NCI-H187 (cell line): ENCODE measurements at places on chromosomes 11 and 22.

DNA sequence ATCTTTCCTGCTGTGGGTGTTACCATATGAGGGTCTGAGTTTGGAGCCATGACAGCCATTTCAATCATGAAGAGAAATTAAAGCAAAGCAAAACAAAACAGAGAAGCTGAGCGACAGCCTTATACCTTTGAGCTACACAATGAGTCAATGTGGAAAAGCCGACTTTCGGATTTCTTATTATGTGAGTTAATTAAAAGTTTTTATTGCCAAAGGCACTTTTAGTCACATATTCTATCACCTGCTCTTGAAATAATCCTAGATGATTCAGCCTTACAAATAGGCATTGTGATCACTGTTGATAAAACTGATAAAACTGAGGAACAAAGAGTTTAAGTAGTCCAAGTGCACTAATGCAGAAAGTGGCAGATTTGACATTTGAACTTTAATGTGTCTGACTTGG, 381.9 kb upstream of the TENM4 start:
- no peak for DNase-seq

DNA sequence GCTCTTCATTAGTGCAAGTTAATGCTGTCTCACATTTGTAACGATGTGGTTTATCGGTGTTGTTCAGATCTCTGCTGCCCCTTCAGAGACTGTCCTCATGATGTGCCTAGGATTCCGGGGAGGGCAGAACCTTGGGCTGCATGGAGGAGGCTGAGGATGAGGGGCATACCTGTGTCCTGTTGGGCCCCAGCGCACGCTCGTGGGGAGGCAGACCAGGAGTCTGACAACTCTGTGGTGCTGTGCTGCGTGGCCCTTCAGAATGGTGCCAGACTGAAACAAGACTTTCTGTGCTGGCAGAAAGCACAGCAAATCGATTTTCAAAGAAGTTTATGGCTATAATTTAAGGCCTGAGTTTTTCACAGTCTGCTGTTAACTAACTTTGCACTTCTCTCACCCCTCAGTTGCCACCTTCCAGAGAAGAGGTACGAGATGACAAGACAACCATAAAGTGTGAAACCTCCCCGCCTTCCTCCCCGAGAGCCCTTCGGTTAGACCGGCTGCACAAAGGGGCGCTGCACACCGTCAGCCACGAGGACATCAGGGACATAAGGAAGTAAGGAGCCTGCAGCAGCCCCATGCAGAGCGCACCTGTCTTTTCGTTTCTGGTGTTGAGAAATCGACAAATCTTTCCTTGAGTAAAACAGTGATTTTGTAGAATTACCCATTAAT, 44.3 kb upstream of the CTTN start:
- no peak for DNase-seq

GRCh38 chr11:66294626-66295620, 3.2 kb downstream of the TMEM151A start:
- DNase-seq, result no peak

- DNase-seq, result no peak
Measured at GRCh38 chr22:49599691-49600455, 227.8 kb downstream of the BRD1 start.

GRCh38 chr11:61362542-61362875, 335 bp downstream of the TMEM138 start:
- no peak for DNase-seq
